ENCODE measurements at places on chromosomes 6 and 20.

GRCh38 chr6:116328528-116328903 is 42.2 kb upstream of the DSE start:
- DNase-seq, result no peak

DNA sequence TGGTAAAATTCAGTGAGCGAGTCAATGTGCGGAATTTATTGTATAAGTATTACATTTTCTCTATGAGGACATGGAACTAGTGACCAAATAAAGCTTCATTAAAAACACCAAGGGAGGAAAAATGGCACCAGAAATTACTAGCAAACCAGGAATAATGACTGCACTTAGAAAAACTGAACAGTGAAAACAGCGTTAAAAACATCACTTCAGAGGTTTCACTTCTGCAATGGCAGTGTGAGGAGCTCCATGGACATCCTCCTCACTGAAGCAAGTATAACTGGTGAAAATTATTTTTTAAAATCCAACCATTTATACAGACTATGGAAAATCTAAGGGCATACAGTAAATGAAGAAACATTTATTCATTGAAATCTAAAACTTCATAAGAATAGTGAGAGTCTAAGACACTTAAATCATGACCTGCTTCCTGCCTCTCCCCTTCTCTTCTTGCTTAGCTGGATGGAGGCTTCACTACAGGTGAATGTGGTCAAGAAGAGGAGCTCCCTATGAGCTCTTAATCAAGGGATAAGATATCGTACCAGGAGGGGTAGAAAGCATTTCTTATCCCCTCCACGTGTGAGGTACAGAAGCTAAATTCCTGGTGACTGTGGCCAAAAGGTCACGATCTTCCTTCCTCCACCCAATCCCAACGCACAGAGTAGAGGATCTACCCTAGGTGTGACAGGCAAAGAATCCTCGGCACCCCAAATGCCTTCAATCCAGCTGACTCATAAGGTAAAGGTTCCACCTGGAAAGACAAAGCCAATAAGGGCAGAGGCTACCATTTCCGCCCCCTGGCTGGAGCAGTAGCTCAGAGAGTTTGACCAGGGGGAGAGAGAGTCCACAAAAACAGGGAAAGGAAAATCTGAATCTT is 12.3 kb upstream of the ASF1A start:
- no peak for DNase-seq

GRCh38 chr6:31272436-31272835 is 544 bp upstream of the HLA-C start:
- no peak for DNase-seq

GRCh38 chr6:36065916-36066315 is 38.3 kb downstream of the MAPK14 start:
- no peak for DNase-seq

DNA sequence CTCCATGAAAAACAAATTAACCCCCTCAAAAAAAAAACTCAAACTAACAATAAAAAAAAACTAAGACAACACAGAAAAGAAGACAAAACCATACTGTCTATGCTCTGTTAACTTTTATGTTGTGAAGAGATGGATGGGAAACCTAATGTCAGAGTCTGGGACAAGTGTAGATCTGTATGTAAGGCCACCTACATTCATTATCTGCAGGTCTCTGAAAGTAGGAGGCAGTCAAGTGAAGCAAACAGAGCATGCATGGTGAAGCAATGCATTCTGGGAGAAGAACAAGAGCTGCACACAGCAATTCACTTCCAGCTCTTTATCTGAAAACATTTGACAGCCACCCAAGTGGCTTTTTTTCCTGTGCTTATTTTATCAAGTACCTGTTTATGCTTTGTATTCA is 452.0 kb downstream of the EPHA7 start:
- DNase-seq, result no peak

DNA sequence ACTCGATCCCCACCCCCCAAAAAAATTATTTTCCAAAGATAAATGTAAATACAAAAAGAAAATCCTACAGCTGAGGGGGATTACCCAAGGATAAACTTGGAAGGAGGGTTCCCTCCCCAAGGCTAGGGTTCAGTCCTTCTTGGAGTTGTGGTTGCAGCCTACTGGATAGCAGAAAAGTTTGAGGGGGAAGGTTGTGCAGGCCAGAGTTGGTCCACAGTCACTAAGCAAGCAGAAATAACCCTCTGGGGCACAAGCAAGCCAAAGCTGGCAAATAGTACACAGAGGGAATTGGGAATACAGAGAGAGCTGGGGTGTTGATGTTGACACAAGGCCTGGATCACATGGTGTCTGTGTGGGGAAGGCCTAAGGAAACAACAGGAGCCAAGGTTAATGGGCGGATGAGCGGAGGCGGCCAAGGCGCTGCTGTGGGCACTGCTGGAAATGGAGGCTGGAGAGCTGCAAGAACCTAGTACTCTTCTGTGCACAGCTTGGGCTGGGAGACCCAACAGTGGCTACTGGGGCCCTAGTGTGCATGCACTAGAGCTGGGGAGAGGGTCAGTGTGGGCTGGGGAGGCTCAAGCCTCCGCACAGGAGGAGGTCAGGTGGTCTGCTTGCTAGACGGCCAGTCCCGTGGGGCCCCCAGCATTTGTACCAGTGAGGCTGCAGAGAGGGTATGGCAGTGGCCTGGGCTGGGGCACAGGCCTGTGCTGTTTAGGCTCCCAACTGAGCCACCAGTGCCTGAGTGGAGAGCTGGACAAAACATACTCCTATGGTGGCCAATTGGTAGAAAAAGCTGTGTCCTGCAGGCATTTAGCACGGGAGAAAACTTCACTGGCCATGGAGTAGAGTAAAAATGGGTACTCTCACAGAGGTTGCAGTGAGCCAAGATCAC is 5.5 kb upstream of the SNRPB start:
- DNase-seq, result no peak

GRCh38 chr6:32087574-32088486 is 21.3 kb downstream of the TNXB start:
- DNase-seq, result no peak

DNA sequence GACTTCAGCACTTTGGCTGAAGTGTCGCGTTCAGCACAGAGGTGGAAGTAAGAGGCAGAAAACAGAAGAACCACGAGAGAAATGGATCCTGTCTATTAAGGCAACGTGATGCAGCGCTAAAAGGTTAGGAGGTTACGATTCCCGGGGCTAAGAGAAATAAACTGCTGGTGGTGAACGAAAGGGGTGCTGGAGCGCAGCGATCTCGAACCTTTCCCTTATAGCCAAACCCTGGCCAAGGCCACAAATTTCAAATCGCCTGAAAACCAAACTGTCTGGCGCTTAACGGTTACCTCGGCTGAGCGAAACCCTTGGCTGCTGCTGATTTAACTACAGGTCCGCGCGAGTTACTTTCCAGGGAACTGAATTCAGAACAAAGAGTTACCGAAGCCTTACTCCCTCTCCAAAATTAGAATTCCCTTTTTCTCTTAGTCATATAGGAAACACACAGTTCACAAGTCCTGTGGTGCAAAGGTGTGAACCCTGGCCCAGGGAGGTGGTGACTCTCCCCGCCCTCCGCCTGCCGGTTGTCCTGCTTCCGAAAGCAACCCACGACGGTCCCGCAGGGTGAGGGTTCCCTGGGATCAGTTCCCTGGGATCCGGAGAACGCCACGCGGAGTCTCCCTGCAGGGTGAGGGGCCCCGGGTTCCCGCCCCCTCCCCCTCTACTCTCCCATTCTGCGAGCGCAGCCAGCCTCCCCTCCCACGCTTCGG is 1.3 kb upstream of the SLC35D3 start:
- no peak for DNase-seq

GRCh38 chr6:130229645-130230044 is 6.9 kb upstream of the SAMD3 start:
- DNase-seq, result no peak

GRCh38 chr6:4008324-4009047 is 70.5 kb downstream of the FAM217A start:
- no peak for DNase-seq

DNA sequence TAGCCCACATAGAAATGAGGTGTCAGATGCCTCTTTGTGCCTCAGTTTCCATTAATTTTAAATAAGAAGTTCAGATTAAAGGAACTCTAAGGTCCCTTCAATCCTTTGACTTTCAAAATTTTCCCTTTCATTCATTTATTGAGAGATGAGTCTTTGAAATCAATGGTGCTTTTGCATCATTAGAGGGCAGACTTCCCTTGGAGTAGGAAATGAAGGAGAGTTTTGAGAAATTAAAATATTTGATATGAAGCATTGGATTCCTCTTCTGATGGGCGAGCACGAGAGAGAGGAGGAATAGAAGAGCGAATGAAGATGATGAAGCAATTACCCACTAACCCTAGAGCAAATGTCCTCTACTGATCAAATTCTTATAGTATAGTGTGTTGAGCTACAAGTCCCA is 105.7 kb downstream of the EDN1 start:
- no peak for DNase-seq

- DNase-seq, result no peak
Measured at GRCh38 chr6:151001387-151002056, 136.0 kb downstream of the MTHFD1L start.

DNA sequence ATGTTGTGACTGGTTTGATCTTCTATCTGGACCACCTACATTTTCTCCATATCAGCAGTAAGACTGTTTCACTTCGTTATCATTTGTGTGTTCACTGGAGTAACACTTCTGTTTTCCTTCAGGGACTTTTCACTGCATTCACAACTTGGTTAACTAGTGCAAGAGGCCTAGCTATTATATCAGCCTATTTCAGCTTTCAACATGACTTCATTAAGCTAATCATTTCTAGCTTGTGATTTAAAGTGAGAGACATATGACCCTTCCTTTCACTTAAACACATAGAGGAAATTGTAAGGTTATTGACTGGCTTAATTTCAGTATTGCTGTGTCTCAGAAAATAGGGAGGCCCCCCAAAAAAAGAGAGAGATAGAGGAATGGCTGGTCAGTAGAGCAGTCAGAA is 622.8 kb upstream of the NRSN1 start:
- DNase-seq, result no peak

GRCh38 chr6:80550748-80551147 is 444.3 kb downstream of the BCKDHB start:
- no peak for DNase-seq

DNA sequence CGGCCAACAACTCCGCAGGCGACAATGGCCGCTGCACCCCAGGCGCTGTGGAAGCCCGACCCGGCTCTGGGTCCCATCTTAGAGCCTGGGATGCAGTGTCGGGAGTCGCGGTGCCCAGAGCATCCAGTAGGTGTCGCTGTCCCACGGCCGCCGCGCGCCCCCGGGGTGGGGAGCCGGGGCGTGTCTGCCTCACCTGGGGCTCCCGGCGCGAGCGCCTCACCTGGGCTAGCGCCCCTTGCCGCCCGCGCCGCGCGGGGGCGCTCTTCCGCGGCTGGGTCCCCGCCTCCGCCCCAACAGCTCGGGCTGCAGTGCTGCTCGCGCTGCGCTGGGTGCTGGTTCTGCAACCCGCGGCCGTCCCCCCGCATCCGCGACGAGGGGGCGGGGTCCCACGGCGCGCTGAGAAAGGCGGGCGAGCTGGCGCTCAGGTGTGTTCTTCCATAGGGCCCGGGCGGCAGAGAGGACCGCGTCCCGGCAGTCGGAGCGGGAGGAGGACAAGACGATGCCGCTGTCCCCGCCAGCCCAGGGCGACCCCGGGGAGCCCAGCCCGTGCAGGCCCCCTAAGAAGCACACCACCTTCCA is at the start of gene CRYBG1:
CRYBG1 (plus strand) TSS at position 308 of the 579 bp plus-strand sequence; CDS start at position 500, 192 bp downstream.
- DNase-seq, result no peak

GRCh38 chr6:150560884-150561219 is 38.8 kb upstream of the PLEKHG1 start:
- DNase-seq, result no peak

- DNase-seq, result no peak
Measured at GRCh38 chr6:157181649-157182048, 141.7 kb downstream of the TMEM242 start.

GRCh38 chr20:34998331-34998950 is 42.8 kb downstream of the MYH7B start:
- DNase-seq, result no peak

GRCh38 chr20:25160467-25160866 is 35.0 kb upstream of the ENTPD6 start:
- no peak for DNase-seq

- DNase-seq, result no peak
Measured at GRCh38 chr6:108677357-108677756, 116.6 kb downstream of the FOXO3 start.

DNA sequence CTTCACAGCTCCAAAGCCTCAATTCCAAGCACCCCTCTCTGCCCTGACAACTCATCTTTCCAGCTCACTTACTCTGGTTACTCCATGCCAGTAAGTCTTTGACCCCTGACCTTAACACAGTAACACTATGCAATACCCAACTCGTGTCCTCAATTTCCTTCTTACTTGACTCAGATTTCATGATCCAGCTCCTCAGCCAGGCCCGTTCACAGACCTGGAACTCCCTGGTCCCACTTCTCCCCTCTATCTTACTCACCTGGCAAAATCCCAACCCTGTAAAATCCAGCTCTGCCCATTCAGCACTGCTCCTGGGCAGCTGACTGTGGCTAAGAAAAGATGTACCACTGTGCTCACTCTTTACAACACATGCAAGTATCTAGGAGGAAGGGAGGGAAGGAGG is 7.9 kb downstream of the GNL1 start:
- no peak for DNase-seq

DNA sequence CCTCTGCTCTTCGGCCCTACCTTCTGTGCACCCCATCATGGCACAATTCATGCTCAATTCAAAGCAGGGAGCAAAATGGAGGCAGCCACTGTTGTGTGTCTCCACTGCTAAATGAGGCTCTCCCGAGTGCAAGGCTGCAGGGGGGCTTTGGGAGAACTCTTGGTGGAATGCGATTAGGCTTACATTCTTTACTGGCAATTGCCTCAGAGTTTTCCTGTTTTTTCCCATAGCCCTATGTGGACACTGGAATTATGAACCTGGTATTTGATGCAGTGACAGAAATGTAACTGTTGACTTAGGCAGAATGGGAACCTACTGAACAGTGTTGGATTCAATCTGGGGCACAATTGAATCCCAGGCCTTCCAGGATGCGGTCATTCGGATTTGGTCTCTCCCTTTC is 187.9 kb upstream of the GMDS start:
- no peak for DNase-seq

- DNase-seq, result no peak
Measured at GRCh38 chr20:41147767-41148191, 10.4 kb downstream of the PLCG1 start.

- no peak for DNase-seq
Measured at GRCh38 chr6:109349419-109349987, 32.8 kb downstream of the CD164 start.

DNA sequence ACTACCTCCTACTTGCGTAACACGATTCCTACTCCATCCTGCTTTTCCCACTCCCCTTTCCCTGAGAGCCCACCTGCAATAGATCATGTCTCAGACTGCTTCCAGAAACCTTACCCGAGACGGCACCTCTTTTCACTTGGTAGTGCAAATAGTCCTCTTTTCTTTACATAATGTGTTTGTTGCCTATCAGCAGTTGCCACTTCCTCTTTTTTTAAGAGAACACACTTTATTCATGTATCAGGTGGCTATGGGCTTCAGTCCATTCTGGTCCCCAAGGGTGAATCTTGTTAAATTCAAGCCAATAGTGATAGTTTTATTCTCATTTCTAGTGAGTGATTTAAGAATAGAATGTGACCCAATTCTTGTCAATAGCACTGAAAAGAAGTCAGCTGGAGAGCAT is 57.7 kb upstream of the FERMT1 start:
- DNase-seq, result no peak

- DNase-seq, result no peak
Measured at GRCh38 chr20:38926142-38926933, at the start of gene FAM83D. Gene FAM83D (plus strand): TSS chr20:38926417. CDS start chr20:38926443, 26 bp downstream.

Data from vagina (tissue), 2 donors.